ENCODE measurements at places on chromosomes 7 and 10. TPM values are rescaled to one million over a fixed set of nuclear protein-coding genes. Genes with fewer than 3 reads are reported as not detected.

- DNase-seq = peak; percentile 64
- H3K4me3 ChIP-seq = no peak overlapping the region
- H3K4me1 ChIP-seq = no peaks in the 10 kb centered on the region
Observed at GRCh38 chr7:128904381-128905197, 5.9 kb downstream of the KCP start.

- H3K27me3 ChIP-seq = no peaks in the 10 kb centered on the region
- no peak for DNase-seq
- peaks cover 20% of the 10 kb centered on the region for H3K4me1 ChIP-seq
- H3K4me3 ChIP-seq = no peak overlapping the region
- no peak overlapping the region for H3K27ac ChIP-seq
Observed at GRCh38 chr7:30164567-30164966, 29.8 kb downstream of the MTURN start.

- no peaks in the 10 kb centered on the region for H3K36me3 ChIP-seq
- no peak for DNase-seq
- H3K4me3 ChIP-seq = no peak overlapping the region
- H3K27ac ChIP-seq = no peak overlapping the region
Observed at GRCh38 chr10:127836966-127837365, 55.8 kb downstream of the CLRN3 start.

GRCh38 chr10:64115471-64115870, 594.3 kb downstream of the REEP3 start:
- H3K36me3 ChIP-seq = no peaks in the 10 kb centered on the region
- H3K27me3 ChIP-seq = no peaks in the 10 kb centered on the region
- no peaks in the 10 kb centered on the region for H3K4me1 ChIP-seq
- no peak overlapping the region for H3K27ac ChIP-seq

DNA sequence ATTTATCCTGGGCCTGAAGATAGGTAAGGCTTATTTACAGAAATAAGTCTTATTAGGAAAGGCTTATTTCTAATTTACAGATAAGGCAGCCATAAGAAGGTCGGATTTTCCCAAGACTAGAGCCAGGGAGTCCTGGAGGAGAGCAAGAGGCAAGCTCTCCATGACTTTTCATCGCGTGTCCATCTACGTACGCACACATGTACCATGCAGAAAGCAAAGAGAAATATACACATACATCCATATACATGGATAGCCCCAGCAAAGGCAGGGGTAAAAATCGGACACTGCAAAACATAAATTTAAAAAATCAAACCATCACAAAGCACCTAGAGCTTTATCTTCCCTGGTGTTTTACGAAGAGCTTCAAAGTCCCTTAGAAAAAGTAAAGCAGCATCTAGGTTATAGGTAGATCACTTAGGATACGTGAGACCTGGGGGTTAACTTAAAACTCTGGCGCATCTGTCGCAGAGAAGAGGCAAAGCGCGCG, 25.8 kb upstream of the ZRANB1 start:
- H3K27ac ChIP-seq = peak overlapping the region; percentile 98
- no peak for DNase-seq
- H3K4me3 ChIP-seq = peak overlapping the region; percentile 78
- H3K27me3 ChIP-seq = no peaks in the 10 kb centered on the region

DNA sequence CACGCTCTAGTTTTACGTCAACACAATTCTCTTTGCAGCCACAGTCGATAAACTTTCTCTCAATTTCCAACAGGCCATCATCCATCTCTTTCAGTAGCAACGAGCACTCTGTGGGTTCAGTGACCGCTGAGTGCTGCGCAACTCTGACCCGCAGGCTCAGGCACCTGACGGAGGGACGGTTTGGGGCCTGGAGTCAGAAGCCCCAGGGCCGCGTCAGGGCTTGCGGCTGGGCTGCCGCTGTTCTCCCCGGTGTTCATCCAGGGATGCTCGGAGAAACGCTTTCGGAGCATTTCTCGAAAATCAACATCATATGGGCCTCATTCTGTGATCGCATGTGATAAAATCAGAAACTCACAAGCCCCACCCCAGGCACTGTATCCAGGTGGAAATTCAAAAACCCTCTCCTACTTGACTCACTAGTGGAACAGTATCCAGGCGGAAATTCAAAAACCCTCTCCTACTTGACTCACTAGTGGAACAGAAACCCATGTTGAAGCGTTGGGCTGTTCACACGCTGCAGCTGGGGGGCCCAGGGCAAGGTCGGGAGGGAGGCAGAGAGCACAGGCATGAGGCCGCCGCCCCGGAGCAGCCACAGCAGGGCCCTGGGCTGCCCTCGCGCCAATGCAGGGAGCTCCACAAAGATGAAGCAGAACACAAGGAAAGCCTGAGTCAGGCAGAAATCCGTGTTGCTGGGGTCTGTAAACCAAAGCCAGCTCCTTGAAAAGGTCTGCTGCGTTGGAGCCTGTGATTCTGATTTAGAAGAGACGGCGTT, 73.3 kb upstream of the NKX6-2 start:
- DNase-seq = no peak
- H3K36me3 ChIP-seq = no peaks in the 10 kb centered on the region
- no peak overlapping the region for H3K27ac ChIP-seq
- no peaks in the 10 kb centered on the region for H3K27me3 ChIP-seq

DNA sequence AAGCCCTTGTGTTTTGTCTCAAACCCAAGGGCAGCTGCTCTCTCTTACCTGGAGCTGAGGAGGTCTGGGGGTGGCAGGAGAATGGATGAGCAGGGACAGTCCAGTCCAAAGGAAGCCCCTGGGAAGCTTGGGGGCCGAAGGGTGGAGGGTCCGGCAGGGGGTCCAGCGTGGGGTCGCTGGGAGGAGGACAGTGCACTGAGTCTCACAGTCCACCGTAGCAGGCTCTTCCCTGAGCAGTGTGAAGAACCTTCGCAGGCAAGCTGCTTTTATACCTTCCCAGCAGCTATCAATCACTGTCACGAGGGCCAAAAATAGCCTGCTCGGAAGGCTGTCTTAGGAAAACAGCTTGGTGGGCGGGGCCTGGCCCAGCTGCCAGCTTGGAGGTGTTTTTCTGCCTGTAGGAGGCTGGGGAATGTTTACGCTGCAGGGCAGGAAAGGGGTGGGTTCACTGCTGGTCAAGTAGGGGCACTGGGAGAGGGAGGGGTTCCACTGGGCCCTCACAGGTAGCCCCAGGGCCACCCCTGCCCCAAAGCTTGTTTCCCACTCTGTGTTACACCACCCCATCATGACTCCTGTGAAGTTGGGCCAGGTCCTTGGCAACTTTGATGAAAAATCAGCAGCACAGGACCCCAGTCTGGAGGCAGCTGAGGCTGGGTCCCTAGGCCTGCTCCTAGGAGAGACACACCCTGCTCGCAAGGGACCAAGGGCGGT, at the start of gene DEPP1:
TSS of gene DEPP1 (minus strand) at position 240 of the 711 bp plus-strand sequence. CDS start 779 bp downstream, outside the sequence.
- peak; percentile 45 for DNase-seq
- no peaks in the 10 kb centered on the region for H3K27me3 ChIP-seq
- no peaks in the 10 kb centered on the region for H3K36me3 ChIP-seq
- H3K27ac ChIP-seq = no peak within 1 kb of the TSS
- peaks cover 9% of the 10 kb centered on the region for H3K4me1 ChIP-seq

GRCh38 chr10:101217450-101218281, 11.6 kb downstream of the LBX1 start:
- no peak for DNase-seq
- no peaks in the 10 kb centered on the region for H3K36me3 ChIP-seq
- H3K27me3 ChIP-seq = peaks cover 16% of the 10 kb centered on the region
- H3K4me3 ChIP-seq = no peak overlapping the region

- H3K4me3 ChIP-seq = no peak overlapping the region
- DNase-seq = no peak
- H3K27ac ChIP-seq = no peak overlapping the region
- H3K36me3 ChIP-seq = peaks cover 4% of the 10 kb centered on the region
- no peaks in the 10 kb centered on the region for H3K27me3 ChIP-seq
- no peaks in the 10 kb centered on the region for H3K4me1 ChIP-seq
Observed at GRCh38 chr10:101867931-101868330, 24.3 kb upstream of the KCNIP2 start.

LHPP gene
- total RNA-seq = 27.6 TPM
